ENCODE measurements at places on chromosomes 16 and 17.

DNA sequence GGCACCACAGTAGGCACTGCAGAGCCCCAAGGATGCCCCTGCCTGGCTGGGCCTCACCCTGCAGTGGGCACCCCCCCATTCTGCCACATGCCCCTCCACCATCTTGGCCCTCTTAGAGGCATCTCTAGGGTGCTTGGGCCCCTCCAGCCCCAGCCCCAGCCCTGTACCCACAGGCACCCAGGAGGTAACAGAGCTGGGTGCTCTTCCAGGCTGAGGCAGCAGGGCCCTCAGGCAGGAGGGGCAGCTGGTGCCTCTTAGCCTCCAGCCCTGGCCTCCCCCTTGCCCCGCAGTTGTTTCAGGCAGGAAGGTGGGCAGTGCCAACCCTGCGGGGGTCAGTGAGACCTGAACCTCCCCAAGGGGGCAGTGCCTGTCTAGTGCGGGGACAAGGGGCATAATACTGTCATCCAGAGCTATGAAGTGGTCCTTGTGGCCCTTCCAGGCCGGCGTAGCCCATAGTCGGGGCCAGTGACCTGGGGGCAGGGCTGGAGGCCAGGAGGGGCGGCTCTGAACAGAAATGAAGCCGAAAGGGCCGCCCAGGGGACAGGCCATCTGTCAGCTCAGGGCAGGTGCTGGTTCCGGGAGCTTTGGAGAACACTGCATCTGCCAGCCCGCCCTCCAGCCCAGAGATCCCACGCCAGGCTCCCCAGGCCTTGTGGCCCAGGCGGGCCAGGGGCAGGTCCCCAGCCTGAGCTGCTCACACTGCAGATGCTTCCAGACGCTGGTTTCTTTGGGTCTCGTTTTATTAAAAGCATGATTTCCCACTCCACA is 4.9 kb upstream of the AATK start:
- no peak for DNase-seq

GRCh38 chr17:58007781-58008706 is 998 bp upstream of the SRSF1 start:
- no peak for DNase-seq

GRCh38 chr17:81427173-81428120 is 32.2 kb downstream of the BAHCC1 start:
- no peak for DNase-seq

DNA sequence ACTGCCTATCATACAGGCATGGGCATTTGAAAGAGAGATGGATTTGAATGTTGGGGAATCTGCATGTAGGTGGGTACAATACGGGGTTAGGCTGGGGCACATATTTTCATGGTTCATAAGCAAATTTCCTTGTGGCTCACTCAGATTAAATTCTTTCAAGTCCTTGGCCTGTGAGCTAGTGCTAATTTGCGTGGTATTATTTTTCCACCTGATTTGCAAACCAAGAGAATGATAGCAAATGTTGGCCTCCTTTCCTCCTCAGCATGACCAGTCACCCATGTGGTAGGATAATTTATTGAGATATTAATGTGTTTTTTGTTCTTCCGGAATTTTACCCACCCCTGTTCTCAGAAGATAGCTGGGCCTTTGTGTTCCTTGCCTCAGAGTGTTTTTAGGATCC is 22.9 kb downstream of the FAM20A start:
- DNase-seq = no peak

DNA sequence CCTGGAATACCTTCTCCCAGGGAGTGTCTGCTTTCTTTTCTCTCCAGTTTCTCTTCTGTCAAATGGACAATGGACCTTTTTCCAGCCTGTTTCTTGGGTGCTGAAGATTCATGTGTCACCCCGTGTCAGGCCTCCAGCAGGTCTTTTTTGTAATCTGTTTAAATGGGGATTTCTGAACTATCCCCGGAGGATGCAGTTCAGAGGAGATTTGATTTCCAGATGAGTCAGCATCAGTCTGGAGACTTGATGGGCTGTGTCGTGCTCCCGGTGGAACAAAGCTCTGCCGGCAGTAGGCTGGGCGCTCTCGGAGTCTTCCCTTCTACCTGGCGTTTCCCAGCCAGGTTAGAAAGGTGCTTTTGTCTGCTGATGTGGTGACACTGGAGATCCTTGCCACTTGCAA is 440.6 kb downstream of the HS3ST3B1 start:
- no peak for DNase-seq

- DNase-seq = no peak
Measured at GRCh38 chr16:56832768-56833167, 32.2 kb upstream of the SLC12A3 start.

- DNase-seq = no peak
Measured at GRCh38 chr17:22507823-22508222, 815.5 kb downstream of the KCNJ18 start.

- DNase-seq = no peak
Measured at GRCh38 chr16:85491058-85491771, 121.9 kb upstream of the GSE1 start.

DNA sequence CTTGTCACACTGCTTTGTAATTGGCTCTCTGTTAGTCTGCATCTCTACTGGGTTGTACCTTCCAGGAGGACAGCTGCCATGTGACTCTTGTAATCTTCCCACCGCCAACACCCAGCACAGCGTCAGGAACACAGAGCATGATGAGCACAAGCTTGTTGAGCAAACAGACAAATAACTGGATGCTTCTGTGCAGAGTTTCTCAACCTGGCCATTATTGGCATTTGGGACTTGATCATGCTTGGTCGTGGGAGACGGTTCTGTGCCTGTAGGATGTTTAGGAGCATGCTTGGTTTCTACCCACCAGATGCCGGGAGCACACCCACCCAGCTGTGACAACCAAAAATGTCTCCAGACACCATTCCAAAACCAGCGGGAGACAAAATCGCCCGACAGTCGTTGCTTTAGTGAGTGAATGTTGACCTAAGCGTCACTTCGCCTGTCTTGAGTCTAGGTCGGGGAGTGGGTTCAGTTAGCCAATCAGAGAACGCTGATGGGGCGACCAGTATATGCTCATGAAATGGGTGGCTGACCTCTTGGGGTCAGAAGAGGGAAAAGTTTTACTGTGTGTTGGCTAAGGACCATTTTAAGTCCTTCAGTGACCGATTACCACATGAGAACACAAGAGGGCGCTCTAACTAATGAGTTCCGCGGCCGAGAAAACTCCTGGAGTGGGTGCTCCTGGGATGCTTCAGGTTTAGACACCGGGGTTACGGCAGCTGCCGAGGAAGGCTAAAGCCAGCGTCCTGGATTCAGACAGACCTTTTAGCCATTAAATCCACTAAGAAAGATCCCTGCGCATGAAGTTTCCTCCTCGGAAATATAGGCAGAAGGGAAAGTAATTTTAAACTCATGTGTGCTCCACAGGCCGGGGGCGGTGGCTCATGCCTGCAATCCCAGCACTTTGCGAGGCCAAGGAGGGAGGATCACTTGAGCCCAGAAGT is 57.8 kb upstream of the TEX2 start:
- peak; percentile 93 for DNase-seq

DNA sequence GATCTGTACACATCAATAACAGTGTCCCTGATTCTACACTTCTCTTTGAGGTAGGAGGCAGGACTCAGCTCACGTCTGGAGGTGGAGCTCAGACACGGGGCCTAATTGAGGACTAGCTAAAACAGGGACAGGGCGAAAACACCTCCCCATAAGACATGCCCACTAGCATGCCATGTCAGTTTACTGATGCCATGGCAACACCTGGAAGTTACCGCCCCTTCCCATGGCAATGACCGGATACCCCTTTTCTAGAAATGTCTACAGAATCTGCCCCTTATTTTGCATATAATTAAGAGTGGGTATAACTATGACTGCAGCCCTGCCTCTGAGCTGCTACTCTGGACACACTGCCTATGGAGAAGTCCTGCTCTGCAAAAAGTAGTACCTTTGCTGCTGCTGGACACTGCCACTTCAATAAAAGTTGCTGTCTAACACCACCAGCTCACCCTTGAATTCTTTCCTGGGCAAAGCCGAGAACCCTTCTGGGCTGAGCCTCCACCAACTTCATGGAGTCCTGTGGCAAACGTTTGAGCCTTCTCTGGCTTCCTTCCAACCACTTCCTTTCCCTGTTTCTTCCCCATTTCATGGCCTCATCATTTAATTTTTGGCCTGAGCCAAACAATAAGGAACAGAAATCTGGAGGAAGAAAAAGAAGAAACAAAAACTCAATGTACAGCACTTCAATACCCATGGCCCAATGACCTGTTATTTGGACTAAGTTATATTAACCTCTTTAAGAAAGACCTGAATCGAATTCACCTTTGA is 21.0 kb downstream of the PHB1 start:
- DNase-seq = no peak

GRCh38 chr16:86509759-86510464 is 415 bp upstream of the FOXF1 start:
- peak; percentile 53 for DNase-seq

DNA sequence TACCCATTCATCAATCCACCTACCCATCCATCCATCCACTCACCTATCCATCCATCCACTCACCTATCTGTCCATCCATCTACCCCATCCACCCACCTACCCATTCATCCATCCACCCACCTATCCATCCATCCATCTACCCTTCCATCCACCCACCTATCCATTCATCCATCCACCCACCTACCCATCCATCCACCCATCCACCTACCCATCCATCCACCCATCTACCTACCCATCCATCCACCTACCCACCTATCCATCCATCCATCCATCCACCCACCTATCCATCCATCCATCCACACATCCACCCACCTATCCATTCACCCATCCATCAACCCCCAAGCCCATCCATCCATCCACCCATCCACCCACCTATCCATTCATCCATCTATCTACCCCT is 267.1 kb downstream of the MRTFB start:
- no peak for DNase-seq

DNA sequence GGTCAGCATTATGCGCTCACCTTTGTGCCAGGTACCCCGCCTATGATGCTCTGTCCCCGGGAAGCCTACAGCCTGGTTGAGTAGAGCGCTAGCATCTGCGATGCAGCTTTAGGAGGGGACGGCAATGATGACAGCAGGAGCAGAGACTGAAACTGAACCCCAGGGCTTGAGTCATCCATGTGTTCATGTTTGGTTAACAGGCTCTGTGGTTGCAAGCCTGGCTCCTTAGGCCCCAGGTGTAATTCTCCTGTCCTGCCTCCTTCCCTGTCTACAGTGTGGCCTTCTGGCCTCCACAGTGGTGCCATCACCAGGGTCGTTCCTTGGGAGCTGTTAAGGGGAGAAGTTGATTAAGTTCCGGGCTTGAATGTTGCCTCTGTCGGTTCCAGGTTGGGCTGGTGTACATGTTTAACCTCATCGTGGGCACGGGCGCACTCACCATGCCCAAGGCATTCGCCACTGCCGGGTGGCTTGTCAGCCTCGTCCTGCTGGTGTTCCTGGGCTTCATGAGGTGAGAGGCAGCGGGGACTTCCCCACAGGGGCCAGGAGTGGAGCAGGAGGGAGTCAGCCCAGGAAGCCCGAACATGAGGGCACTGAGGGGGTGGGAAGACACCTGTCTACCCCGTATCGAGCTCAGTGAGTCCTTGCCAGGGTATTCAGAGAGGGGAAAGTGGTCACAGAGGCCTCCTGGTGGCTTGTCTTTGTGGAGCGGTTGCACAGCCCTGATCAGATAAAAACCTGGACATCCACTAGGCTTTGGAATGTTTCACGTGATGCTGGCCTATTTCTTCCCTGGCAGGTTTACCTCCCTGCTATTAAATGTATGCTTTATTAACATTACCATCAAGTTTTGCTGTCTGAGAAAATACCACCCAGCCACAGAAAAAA is 9.2 kb upstream of the NAT9 start:
- DNase-seq = no peak

- peak; percentile 78 for DNase-seq
Measured at GRCh38 chr16:46929378-46930332, 43.8 kb downstream of the DNAJA2 start.

DNA sequence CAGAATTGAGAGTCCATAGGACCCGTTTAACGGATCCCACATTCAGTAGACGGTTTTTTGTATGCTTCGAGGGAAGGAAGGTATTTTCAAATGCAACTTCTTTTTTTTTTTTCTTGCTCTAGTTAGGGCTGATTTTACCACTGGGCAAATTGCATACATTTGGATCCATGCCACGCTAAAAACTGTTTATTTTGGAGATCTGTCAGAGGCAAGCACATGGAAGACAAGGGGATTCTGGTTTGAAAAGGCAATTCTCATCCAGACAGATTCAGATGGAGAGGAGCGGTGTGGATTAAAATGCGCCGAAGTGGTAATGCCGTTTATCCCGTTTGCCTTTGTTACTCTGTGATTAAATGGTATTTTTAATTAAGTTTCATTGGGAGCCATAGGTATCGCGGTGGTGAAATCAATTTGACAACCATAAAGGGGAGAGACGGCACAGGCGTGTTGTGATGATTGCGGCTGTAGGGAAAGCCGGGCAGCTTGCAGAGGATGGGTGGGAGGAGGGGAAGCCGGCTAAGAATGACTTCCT is 170.4 kb downstream of the IRX3 start:
- no peak for DNase-seq

DNA sequence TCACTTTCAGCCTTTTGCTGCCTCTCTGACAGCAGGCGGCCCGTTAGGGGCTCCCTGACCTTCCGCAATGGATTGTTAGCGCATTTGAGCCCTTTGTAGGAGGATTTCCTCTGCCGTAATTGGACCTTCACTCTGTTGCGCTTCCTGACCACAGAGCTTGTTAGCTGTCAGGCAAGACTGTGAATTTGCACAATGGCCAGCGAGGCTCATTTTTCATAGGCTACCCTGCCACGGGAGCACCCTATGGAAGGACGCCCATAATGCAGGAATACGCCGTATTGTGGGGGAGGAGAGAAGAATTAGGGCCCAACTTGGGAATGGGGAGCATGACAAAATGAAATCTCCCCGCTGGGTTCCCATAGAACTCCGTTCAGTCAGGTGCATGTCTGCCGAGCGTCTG is 205.2 kb upstream of the NLRP1 start:
- DNase-seq = no peak

- DNase-seq = no peak
Measured at GRCh38 chr17:9343516-9343915, 232.1 kb downstream of the STX8 start.

DNA sequence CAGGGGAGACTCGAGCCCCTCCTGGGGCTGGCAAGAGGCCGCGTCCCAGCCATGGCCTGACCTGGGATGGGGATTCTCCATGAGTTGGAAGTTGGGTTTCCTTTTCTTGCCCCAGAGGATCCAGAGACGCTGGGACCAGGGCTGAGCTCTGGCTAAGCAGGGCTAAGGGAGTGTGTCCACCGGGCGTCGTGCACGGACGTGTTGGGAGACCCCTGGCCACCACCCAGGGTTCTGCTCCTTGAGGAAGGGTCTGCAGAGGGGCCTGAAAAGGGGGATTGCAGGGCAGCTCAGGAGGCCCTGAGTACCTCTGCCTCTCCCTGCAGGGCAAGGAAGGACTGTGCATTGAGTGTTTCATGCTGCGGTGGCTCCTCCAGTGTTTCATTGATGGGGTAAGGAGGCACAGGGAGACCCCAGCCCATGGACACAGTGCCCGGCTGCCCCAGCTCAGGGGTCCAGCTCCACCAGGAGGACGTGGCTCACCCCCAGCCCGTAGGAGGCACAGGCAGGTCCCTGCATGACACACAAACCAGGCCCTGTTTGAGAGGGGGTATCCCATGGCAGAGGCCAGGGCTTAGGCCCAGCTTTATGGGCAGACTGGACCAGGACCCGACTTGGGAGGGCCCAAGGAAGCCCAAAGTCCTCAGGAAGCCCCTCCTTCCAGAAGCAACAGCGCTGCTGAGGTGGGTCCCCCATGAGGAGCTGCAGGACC is 47.5 kb downstream of the USP22 start:
- DNase-seq = no peak

GRCh38 chr16:80958284-80958683 is 48.4 kb downstream of the CMC2 start:
- DNase-seq = no peak
